ENCODE measurements at places on chromosomes 7 and 10. TPM values are rescaled to one million over a fixed set of nuclear protein-coding genes. Genes with fewer than 3 reads are reported as not detected.

CALHM1 gene
- polyA plus RNA-seq = 0.04 TPM

IFIT1 gene
- polyA plus RNA-seq = 7.9 TPM

TEX36 gene
- 0.07 TPM for polyA plus RNA-seq

RARRES2 gene
- polyA plus RNA-seq = 58.2 TPM

LRRC17 gene
- polyA plus RNA-seq = 30.2 TPM

DNA sequence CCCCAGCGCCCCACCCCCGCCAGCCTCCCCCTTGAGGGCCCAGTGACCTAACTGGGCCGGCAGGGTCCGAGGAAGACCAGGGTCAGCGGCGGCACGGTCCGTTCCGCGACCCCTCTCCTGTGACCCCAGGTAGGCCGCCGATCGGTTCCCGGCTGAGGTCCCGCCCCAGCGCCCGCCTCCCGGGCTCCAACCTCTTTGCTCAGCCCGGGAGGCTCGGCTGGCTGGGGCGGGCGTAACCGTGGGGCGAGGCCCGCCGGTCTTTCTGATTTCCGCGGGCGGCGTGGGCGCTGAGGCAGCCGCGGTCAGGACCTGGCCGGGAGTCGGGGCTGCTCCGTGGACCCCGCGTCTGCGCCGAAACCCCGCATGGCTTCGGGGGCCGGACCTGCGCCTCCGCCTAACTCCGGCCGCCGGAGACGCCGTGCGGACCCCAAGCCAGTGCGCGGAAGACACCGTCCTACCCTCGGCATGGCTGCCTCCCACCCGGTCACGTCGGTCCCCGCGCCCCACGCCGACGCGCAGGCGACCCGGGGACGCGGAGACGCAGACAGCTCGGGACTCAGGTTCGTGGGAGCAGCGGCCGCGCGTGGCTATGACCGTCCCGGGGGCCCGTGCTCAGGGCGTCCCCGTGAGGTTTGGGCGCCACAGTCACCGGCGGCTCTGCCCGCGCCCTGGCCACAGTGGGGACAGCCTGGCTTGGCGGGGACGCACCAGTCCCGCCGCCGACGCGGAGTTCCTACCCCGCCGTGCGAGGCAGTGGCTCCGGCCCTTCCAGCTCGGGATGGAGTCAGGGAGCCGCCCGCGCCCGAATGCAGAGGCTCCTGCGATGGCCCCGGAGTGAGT, 1.0 kb upstream of the VENTX start:
- DNase-seq = no peak
- H3K4me1 ChIP-seq = peaks cover 25% of the 10 kb centered on the region
- peaks cover 84% of the 10 kb centered on the region for H3K27me3 ChIP-seq
- H3K27ac ChIP-seq = no peak overlapping the region
- no peak overlapping the region for H3K4me3 ChIP-seq

DNA sequence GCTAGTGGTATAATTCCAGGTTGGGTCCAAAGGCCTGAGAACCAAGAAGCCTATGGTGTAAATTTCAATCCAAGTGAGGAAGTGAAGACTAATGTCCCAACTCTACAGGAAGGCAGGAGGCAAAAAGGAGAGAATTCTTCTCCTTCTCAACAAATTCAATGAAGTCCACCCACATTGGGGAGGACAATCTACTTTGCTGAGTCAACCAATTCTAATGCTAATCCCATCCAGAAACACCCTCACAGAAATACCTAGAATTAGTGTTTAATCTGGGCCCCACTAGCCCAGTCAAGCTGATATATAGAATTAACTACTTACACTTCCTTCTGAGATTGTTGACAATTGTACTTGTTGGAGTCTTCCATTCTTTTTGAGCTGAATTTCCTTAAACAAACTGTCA, 413.2 kb upstream of the PHF14 start:
- no peak overlapping the region for H3K4me3 ChIP-seq
- H3K36me3 ChIP-seq = no peaks in the 10 kb centered on the region
- no peaks in the 10 kb centered on the region for H3K4me1 ChIP-seq
- no peak overlapping the region for H3K27ac ChIP-seq
- H3K27me3 ChIP-seq = no peaks in the 10 kb centered on the region
- DNase-seq = no peak

DNA sequence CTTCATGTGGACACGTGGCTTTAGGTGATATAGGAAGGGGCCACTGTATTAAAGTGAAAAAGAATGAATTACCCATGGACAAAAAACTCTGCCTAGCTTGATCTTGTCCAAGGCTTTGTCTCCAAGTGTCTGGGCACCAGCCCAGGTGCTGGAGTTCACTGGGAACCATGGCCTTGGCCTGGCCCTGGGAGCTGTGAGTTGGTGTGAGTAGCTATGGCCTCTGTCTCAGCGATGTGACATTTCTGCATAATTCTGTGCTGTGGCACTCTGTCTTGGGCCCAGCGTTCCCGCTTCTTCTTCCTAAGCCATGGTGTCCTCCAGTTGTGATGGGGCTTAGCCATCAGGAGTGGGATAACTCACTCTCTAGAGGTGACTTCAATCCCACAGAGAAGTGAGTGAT, 119.0 kb upstream of the PPP2R2D start:
- no peak overlapping the region for H3K27ac ChIP-seq
- no peak for DNase-seq
- H3K27me3 ChIP-seq = peaks cover 2% of the 10 kb centered on the region
- H3K4me1 ChIP-seq = no peaks in the 10 kb centered on the region

DNA sequence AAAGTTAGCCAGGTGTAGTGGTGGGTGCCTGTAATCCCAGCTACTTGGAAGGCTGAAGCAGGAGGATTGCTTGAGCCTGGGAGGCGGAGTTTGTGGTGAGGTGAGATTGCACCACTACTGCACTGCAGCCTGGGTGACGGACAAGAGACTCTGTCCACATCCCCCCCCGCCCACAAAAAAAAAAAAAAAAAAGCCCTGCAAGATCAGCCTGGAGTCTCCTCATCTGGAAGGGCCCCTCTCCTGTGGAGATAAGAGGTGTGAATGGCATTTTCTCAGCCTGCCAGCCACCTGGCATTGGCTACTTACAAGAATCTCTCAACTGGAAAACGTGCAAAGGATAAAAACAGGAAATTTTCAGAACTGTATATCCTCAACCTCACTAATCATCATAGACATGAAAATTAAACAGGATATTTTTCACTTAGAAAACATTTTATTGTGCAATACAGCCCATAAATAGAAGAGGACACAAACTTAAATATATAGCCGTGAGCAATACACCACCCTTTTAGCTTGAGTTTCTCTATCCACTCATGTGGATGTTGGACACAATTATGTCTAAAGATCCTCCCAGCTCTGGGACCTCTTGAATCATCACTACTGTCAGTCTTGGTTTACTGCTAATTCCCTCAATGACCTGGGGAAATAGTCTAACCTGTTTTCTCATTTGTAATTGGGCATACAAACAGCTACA, 11.3 kb upstream of the TSPAN15 start:
- H3K4me1 ChIP-seq = peaks cover 28% of the 10 kb centered on the region
- H3K27ac ChIP-seq = peak overlapping the region; percentile 84
- DNase-seq = peak; percentile 89
- no peak overlapping the region for H3K4me3 ChIP-seq
- H3K27me3 ChIP-seq = no peaks in the 10 kb centered on the region

DNA sequence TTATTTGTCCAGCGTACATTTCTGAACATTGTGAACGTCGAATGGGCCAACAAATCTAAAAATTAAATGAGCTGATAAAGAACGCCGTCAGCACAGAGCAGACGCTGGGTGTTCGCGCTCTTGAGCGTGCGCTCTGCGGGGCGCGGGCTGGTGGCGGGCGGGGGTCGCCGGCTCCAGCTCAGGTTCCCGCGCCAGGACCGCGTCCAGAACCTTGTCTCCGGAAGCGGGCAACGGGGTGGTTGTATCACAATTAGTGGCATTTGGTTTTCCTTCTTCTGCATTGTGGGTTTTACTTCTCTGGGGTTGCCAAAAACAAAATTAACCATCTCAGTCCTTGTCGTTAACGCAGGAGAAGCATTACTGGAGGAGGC, 2.4 kb downstream of the CYP2E1 start:
- no peak for DNase-seq
- peaks cover 49% of the 10 kb centered on the region for H3K27me3 ChIP-seq
- H3K27ac ChIP-seq = no peak overlapping the region
- H3K4me1 ChIP-seq = no peaks in the 10 kb centered on the region

DNA sequence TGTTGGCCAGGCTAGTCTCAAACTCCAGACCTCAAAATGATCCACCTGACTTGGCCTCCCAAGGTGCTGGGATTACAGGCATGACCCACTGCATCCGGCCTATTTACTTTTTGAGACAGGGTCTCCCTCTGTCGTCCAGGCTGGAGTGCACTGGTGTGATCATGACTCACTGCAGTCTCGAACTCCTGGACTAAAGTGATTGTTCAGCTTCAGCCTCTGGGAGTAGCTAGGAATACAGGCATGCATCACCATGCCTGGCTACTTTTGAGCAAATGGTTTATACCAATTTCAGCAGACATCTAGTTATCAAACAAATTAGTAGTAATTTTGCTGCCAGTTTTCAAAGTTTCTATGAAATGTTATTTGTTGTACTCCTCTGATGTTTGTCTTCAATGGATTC, 2.2 kb upstream of the WAC start:
- DNase-seq = no peak
- no peaks in the 10 kb centered on the region for H3K4me1 ChIP-seq
- H3K4me3 ChIP-seq = no peak overlapping the region
- no peak overlapping the region for H3K27ac ChIP-seq

DNA sequence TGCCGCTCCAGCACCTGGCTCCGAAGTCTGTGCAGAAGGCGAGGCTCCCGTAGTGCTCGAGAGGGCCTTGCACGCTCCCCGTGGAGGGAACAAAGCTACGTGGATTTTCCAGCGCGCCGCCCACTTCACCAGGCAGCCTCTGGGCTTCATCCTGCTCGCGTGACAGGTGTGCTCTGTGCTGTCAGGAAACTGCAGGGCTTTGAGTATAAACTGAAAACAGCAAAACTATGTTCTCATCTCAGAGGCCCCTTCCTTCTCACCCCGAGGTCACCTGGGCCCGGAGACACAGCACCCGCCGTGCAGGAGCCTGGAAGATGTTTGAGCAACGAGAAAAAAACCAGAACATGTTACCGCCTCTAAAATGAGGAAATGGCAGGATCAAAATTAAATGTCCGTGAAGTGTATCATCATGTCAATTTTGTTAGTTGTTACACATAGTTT, 17.6 kb upstream of the GPR146 start:
- H3K4me3 ChIP-seq = peak overlapping the region; percentile 67
- no peak overlapping the region for H3K27ac ChIP-seq
- no peak for DNase-seq
- H3K4me1 ChIP-seq = peaks cover 12% of the 10 kb centered on the region
- H3K27me3 ChIP-seq = no peaks in the 10 kb centered on the region

DNA sequence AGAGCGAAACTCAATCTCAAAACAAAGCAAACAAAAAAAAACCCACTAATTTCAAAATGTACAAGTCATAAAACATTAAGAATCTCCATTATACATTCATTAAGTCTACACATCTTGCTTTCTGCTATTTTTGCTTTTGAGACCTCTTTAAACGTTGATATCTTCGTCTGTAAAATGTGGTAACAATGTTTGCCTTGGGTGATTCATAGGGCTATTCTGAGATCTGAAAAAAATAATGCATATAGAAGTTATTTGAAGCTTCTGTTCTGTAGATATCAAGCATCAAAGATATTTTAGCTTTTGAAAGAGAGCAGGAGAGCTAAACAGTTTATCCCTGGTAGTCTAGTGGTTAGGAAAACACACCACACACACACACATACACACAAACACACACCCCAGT, 158.1 kb upstream of the PLXDC2 start:
- DNase-seq = no peak
- H3K36me3 ChIP-seq = peaks cover 2% of the 10 kb centered on the region
- no peak overlapping the region for H3K27ac ChIP-seq
- no peaks in the 10 kb centered on the region for H3K4me1 ChIP-seq
- no peaks in the 10 kb centered on the region for H3K27me3 ChIP-seq

DNA sequence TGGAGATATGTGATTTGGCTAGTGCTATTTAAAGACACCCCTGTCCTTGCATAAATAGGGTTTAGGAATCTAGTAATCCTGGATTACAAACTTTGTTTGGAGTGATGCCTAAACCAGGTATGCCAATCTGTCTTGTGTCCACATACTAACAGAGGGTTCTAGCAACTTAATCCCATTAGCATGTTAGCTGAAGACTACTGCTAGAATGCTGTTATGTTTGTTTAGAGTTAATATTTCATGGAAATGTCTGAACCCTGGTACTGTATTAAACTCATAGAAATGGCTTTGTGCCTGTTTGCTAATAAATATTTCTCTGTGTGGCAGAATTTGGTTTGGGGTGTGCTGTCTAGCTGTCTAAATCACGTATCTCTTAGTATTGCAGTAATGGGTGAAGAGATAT, 150.8 kb downstream of the PFKFB3 start:
- no peaks in the 10 kb centered on the region for H3K36me3 ChIP-seq
- H3K27me3 ChIP-seq = no peaks in the 10 kb centered on the region
- no peak overlapping the region for H3K4me3 ChIP-seq
- no peaks in the 10 kb centered on the region for H3K4me1 ChIP-seq
- no peak for DNase-seq
- H3K27ac ChIP-seq = no peak overlapping the region
